SK-N-SH (cell line): ENCODE measurements at places on chromosomes 7 and 10. TPM values are rescaled to one million over a fixed set of nuclear protein-coding genes. Genes with fewer than 3 reads are reported as not detected.

DNA sequence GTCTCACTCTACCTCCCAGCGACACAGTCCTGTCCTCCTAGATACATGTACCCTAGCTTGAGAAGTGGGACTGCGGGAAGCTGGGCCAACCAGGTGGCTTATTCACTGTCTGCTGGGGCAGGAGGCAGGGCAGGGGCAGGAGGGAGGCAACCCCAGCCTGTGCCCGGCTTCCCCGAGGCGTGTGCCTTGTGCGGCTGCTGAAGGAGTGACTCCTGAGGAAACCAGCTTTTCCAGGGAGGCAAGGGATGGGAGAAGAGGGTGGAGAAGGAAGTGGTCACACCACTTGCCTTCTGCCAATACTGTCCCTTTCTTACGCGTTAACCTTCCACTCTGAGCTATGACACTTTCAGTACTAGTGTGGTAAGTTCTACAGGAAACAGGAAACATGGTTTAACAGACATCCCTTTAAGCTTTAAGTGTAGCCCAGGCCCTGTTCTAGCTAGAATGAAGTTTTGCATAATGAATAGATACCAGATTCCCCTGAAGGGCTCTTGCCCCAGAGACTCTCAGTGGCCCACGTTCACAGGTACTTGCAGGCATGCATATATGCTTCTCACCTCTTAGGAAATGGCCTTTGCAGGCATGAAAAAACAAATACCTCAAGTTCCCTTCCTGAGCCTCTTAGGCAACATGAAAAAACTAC is 40.6 kb downstream of the SYPL1 start:
- peak; percentile 49 for DNase-seq

STRIP2 gene
- 4.9 and 6.9 TPM in 2 replicates for polyA plus RNA-seq

DNA sequence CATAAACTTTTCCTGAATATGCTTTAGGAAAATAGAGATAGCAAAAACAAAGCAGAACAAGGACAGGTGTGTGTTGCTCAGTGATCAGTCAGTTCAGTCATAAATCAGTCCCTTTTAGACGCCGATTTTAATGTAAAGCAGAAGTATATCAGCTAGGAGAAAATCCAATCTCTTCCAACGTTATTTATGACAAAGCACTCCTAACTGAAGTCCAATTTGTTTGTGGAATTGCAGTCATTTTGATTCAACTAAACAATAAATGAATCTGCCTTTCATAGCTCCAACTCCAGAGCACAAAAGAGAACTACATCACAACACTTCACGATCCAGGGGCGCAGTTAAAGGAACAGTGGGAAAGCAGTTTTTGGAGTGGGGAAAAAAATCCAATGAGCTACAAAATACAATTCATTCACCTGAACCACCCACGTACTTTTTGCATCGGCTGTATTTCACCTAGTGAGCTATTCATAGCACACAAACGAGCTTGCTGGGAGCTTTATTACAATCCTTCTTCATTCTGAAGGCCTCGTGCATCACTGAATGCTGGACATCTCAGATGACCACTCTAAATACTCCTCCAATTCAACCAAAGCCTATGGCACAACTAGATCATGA is 151.3 kb downstream of the LRRN3 start:
- no peak for DNase-seq

DNA sequence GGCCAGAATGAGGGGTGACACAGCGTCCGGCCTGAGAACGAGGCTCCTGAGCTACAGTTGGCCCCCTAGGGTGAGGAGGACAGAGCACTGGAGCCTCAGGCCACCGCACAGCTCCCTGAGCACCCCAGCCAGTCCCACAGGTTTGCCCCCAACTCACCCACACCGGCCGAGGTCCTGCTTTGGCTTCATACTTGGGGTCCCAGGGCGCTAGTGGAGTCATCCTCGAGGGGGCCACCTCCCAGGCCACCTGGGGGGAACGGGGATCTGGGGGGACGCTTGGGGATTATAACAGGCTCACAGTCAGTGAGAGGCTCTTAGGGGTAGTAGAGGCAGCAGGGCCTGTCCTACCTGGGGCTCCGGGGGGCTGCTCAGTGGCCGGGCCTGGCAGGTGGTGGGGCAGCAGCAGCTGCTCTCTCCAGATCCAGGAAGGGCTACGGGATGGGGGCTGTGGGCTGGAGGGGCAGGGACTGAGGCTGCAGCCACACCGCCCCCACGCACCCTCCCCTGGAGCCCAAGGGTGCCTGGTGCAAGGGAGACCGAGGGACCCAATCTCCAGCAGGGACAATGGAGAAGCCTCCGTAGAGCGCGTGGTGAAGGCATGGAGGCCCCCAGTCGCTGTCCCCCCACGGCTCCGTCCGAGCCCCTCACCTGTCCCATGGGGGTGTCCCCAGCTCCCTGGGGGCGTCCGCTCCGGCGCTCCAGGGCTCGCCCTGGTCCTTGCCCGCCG is 588 bp downstream of the SAP25 start:
- DNase-seq = peak; percentile 37

SUFU gene
- polyA plus RNA-seq = 4.6 and 5.7 TPM in 2 replicates

NKX1-2 gene
- not detected in 2 replicates for polyA plus RNA-seq

GRCh38 chr10:123974406-123974805 is 82.8 kb upstream of the CPXM2 start:
- no peak for DNase-seq

DNA sequence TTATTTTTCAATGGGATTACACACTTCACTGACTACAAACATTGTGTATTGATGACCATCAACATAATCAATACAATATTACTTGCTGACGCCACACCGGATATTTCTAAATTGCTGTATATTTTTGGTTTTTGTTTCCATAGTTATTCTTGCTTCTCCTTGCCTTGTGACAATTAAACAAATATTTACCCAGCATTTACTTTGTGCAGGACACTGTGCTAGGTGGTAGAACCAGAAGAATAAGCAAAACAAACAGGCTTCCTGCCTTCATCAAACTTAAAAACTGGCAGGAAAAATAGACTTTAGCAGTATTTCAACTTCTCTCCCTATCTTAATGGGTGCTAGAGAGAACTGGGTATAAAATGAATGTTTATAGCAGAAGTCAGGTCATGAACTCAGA is 50.6 kb downstream of the ZNF277 start:
- DNase-seq = no peak

KIN gene
- 3.2 and 4.4 TPM in 2 replicates for polyA plus RNA-seq

GRCh38 chr10:83880252-83880791 is 259.0 kb upstream of the GHITM start:
- no peak for DNase-seq

- no peak for DNase-seq
These were observed 36.1 kb downstream of the DNAJB12 start for GRCh38 chr10:72318418-72319262.

- DNase-seq = peak; percentile 66
These were observed at the start of gene C1QL3 for GRCh38 chr10:16521311-16522016. Gene C1QL3 (minus strand): TSS chr10:16521879. CDS start chr10:16521065, 814 bp downstream.

GRCh38 chr10:120799849-120800248 is 51.3 kb upstream of the WDR11 start:
- no peak for DNase-seq

HOXA3 gene
- polyA plus RNA-seq = 0.15 TPM in 1 of 2 replicates, not detected in the other

TUBB8 gene
- polyA plus RNA-seq = 0.06 and 0.13 TPM in 2 replicates

- DNase-seq = no peak
These were observed 84.7 kb downstream of the MAPK8 start for GRCh38 chr10:48390933-48391845.

DNA sequence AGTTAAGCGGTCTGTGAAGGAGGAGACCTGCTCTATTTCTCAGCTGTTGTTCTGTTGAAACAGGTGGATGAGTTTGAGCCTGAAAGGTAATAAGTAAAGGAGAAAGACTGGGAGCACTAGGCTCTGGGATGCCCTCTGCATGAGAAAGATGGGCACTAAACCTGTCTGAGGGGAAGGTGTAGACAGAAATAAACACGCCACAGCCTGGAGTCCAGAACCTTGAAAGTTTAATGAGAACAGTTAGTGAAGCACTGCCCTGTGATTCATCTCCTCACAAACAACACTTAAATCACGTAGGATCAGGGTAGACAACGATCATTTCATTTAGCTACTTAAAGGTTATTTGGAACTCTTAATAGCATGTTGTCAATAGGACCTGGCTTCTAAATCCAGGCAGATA is 193.1 kb downstream of the PHTF2 start:
- DNase-seq = no peak

GRCh38 chr10:122571892-122572291 is 11.3 kb downstream of the DMBT1 start:
- no peak for DNase-seq

DNA sequence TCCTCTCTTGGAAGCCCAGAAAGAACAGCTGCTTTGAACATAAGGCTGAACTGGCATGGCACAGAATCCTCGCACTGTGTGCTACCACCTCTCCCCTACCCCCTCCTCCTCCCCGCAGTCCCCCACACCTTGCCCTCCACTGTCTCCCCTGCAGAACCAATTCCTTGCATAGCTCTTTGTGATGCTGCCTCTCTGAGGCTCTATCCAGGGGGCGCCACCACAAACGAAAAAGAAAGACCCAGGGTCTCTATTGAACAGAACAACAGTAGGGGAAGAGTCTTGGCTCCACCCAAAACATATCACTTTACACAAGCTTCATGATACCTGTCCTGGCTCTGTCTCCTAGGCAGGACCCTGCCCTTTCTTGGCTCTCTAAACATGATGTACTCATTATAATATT is 26.2 kb upstream of the EBLN1 start:
- no peak for DNase-seq

KLF14 gene
- 0.02 TPM in 1 of 2 replicates, not detected in the other for polyA plus RNA-seq

GRCh38 chr10:58554316-58554715 is 41.6 kb downstream of the BICC1 start:
- DNase-seq = no peak
